ENCODE measurements at places on chromosomes 2 and 18.

GRCh38 chr2:134276381-134277172 lies 22.7 kb downstream of the MGAT5 start:
- DNase-seq, result no peak

DNA sequence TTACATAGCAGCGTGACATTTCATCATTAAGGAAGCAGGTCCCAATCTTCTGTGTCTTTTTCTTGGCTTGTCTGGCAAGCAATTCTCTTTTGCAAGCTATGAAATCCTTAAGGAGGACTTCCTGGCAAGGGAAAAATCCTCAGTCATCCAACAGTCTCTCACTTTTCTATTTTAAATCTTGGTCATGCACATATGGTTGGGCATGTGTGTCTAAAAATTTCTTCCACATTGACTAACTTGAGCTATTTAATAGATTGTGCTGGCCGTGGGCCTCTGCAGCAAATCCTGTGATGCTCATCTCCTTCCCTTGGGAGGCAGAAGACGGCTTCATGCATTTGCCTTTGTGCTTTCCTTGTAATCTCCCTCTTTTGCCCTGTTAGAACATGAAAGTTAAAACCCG lies 634.3 kb upstream of the FANCL start:
- DNase-seq, result peak; percentile 40

- DNase-seq, result no peak
Observed at GRCh38 chr2:171347591-171348032, 86.2 kb downstream of the METTL8 start.

- DNase-seq, result no peak
Observed at GRCh38 chr2:100071335-100072043, 70.9 kb downstream of the AFF3 start.

DNA sequence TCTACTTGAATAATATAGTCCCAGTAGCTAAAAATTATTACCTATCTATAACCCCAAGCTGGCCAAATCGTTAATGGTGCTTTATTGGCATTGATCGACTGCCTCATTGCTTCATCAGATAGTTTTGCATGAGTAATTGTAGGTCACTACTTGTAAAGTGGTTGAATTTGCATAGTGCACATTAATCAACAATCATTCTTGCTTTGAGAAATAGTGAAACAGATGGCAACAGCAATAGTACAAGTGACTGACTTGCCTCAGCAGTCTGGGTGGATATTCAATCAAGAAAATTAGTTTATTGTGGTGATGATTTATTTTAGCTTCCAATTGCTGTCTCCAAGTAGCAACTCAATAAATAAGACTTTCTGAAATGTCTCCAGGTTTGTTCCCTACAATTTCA lies 117.8 kb upstream of the NRXN1 start:
- DNase-seq, result no peak

- no peak for DNase-seq
Observed at GRCh38 chr2:239689985-239690384, 289.2 kb upstream of the HDAC4 start.

DNA sequence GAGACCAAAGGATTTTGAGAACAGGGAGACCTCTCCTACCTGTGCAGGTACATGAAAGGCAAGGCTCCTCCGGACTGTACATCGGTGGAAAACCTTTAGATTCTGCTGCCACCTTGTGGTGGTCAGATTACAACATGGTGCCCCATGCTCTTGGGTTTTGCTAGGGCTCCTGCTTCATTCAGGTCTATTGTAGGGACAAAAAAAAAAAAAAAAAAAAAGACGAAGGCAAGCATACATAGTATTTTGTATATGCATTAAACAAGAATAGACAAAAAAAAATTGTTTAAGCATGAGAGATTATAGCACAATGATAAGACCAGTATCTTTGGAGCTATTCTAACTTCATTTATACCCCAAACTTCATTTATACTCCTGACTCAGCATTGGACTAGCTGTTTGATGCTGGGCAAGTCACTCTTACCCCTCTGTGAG lies 27.4 kb upstream of the SPR start:
- DNase-seq, result no peak

DNA sequence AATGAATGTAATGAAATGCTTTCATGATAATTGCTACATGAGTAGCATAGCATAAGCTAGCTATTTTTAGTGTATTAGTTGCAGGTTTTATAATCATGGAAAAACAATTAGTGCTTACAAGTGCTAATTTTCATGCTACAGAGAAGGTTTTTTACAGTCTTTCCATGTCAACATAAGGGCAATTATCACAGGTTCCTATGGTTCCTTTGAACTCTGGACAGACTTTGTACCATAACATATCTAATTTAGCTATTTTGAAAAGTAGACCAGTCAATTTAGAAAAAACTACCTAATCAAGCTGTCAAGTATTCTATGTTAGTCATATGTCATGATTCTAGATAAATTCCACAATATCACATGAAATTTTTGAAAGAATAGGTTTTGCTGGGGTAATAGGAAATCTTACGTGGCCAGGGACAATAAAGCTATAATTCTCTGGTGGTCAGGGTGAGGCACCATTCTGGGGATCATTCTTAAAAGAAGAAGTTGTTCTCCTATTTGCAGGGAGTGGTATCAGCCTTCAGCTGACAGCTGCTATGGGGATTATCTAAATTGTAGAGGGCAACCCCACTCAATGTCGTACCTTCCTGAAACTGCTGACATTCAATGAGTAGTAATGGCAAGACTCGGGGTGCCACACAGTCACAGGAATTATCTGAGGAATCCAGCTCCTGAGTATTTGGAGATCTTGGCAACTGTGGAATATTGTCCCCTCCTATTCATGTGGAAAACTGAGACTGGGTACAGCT lies 724.0 kb upstream of the LINC00305 start:
- DNase-seq, result no peak

DNA sequence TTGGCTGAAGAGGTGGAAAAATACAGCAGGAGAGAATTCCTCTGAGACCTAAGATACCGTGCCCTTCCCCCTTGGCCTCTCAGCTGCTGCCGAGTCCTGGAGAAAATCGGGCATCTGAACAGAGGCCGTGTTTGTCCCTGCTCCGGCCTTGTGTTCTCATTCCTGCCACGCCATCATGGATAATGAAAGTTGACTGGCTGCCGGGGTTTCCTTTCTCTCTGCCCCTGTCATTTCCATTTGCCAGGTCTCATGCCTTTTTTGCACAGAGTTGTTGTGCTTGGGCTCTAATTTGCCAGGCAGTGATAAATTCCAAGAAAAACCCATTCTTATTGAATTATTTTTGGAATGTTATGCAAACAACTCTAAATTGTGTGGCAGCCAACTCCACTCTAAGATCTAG lies 496.9 kb upstream of the TNP1 start:
- DNase-seq, result no peak

DNA sequence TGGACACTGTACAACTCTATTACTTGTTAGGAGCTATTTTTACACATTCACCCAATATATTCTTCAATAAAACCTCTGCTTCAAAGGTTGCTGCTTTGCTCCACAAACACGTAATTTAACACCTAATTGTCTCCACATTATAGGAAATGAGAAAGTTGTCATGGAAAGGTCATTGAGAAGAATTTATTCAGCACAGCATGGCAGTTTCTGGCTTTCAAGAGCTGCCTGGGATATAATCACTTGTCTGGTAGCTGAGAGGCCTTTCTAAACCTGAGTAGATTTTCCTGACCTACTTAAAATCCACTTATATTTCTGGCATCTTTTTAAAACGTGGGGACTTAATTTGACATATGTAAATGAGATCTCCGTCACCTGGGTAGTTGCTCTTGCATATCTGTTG lies 216.1 kb downstream of the ZNF804A start:
- DNase-seq, result no peak

DNA sequence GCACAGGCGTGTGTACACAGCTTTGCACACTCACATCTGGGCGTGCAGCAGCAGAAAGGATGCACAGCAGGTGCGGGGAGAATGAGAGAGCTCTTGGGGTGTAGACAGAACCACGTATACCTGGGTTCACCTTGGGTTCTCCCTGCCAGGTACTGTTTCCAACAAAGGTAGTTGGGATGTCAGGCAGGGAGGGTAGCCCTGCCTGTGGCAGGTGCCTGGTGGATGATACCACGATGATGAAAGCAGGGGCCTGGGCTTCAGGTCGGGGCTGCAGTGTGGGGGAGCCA lies 6.5 kb upstream of the ARID5A start:
- DNase-seq, result no peak

GRCh38 chr2:37250869-37251740 lies 19.6 kb downstream of the NDUFAF7 start:
- DNase-seq, result no peak

DNA sequence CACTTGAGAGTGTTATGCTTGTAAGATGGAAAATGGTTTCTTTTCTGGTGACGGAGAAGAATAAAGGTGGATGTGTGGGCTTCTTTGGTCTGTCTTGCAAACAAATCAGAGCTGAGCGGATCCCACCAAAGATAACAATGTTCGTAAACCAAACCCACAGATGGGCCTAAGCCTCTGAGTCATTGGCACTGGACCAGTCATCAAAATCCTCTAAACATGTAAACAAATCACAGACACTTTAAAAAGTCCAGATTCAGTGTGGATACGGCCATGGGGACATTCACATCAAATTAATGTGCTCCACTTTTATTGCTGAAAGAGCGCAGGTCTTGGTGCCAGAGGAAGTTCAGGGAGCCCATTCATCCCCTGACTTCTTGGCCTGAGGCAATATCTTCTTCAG lies 60.5 kb upstream of the TMEM200C start:
- DNase-seq, result no peak

DNA sequence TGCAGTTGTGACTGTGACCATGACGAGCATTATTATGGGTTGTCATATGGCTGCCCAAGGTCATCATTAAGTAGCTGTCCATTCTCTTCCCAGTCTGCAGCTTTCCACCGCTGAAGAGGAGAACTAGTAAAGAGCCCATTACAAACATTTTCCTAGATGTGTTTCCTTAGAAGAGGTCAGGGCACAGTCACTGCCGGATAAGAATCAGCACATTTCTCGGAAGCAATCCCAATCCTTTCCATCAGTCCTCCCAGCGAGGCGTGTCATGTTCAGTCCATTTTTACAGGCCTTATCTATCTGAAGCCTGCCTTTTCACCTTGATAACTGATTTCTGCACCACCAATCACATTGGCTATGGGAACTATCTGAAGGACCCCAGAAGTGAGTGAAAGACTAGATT lies 319.9 kb upstream of the SLC14A2 start:
- no peak for DNase-seq

DNA sequence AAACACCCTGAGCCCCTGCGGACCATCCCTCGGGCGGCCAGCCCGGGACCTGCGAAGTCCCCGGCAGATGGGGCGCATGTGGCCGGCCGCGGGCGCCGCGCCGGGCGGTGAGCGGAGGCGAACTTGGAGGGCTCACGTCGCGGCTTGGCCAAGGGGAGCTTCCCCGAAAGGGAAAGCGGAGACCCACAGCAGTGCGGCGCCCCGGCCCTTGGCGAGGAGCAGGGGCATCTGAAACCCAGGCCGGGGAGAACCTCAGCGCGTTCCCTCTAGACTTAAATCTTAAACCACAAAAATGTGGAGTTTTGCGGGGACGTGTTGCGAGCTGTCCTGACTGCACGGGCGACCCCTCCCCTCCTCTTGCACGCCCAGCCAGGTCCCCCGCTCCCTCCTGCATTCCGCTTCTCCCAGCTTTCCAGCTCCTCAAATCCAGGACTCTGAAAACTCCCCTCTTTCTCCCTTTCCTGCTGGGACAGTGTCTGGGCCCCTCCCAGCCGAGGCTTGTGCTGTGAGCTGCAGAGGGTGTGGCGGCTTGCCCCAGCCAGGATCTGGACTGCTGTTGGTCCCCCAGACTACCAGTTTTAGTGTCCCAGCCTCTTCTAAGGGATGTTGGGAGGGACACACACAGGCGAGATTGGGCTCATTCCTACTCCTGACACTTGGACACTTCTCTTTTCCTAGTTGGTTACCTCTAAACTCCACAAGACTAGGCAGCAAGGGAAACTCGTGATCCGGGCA lies 1.3 kb downstream of the FMNL2 start:
- peak; percentile 70 for DNase-seq

DNA sequence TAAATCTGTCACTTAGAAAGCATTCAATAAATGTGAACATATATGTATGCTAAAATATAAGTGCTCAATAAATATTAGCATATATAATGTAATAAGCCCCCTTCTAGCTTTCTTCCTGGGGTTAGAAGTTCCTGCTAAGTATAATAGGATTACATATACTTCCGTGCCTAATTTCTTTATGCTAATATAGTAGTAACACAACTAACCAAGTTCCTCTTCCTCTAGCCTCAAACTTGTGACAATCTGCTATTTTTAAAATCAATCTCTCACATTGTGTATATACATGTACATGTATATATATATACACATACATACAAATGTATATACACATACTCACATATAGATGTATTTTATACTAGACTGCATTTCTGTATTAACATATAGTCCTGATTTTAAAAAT lies 32.2 kb downstream of the TLK1 start:
- no peak for DNase-seq

GRCh38 chr2:100392715-100393114 lies 24.8 kb downstream of the CHST10 start:
- no peak for DNase-seq

GRCh38 chr2:228181098-228182019 lies at the start of gene SPHKAP:
SPHKAP (minus strand) TSS chr2:228181687; CDS start chr2:228181598, 89 bp downstream.
- no peak for DNase-seq

- no peak for DNase-seq
Observed at GRCh38 chr2:210956101-210956500, 399.7 kb downstream of the CPS1 start.

Data from occipital lobe (tissue), 3 donors.